Fibroblast of skin of right quadriceps (primary cell): ENCODE measurements at places on chromosomes 7 and 10.

- DNase-seq: no peak
Measured at GRCh38 chr10:119501690-119502089, 40.8 kb downstream of the RGS10 start.

- DNase-seq: peak; percentile 44
Measured at GRCh38 chr10:94524146-94524545, 21.4 kb upstream of the HELLS start.

DNA sequence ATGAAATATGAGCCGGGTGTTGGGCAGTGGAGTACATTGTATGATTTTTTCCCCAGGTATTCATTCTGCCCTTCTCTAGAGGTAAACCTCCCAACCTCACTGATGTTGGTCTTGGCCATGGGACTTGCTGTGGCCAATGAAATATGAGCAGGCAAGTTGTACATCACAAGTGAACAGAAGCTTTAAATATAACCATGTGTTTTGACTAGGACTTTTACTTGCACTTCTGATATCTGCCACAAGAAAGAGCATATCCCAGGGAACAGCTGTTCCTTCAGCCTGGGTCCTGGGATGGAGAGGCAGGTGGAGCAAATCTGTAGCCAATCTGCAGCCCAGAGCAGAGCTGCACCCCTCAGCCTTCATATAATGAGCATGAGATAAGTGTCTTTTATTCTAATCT, 109.8 kb upstream of the PALS2 start:
- no peak for DNase-seq

DNA sequence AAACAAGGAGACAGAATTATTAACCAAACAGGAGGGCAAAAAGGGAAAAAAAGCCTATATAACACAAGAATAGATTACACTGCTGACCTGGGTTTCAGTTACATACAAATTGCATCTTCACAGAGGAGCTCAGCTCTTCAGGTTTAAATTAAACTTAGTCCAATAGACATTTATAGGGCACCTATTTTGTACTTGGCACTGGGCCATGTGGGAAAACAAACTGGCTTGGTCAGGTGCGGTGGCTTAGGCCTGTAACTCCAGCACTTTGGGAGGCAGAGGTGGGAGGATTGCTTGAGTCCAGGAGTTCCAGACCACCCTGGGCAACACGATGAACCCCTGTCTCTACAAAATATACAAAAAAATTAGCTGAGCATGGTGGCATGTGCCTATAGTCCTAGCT, 62.3 kb upstream of the CCDC6 start:
- DNase-seq: no peak

GRCh38 chr7:54709283-54709682, 49.7 kb downstream of the SEC61G start:
- DNase-seq: no peak

DNA sequence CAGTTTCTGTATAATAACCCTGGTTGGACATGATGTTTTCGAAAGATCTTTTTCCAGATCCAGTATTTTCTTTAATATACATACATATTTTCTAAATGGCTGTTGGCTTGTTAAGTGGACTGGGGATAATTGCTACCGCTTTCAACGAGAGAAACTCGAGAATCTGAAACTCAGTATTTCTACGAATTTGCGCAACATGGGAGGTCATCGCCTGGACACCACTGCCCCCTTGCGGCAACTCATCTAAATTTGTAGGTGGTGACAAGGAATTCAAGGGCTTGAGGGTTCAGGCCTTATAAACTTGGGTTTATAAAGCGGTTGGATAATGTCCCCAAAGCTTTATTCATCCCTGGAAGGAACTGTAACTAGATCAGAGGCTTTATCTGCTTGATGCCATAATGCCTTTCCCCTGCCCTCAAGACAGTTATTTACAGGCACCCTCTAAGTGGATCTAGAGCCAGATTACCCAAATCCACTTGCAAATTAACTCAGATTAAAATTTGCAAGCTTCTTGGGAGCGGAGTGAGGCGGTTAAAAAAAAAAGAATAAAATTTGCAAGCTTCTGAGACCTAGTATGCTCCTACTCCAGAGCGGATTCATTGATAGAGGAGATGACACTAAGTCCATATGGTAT, 21.3 kb upstream of the KCNK18 start:
- DNase-seq: peak; percentile 63
